ENCODE measurements at places on chromosomes 2 and 18.

DNA sequence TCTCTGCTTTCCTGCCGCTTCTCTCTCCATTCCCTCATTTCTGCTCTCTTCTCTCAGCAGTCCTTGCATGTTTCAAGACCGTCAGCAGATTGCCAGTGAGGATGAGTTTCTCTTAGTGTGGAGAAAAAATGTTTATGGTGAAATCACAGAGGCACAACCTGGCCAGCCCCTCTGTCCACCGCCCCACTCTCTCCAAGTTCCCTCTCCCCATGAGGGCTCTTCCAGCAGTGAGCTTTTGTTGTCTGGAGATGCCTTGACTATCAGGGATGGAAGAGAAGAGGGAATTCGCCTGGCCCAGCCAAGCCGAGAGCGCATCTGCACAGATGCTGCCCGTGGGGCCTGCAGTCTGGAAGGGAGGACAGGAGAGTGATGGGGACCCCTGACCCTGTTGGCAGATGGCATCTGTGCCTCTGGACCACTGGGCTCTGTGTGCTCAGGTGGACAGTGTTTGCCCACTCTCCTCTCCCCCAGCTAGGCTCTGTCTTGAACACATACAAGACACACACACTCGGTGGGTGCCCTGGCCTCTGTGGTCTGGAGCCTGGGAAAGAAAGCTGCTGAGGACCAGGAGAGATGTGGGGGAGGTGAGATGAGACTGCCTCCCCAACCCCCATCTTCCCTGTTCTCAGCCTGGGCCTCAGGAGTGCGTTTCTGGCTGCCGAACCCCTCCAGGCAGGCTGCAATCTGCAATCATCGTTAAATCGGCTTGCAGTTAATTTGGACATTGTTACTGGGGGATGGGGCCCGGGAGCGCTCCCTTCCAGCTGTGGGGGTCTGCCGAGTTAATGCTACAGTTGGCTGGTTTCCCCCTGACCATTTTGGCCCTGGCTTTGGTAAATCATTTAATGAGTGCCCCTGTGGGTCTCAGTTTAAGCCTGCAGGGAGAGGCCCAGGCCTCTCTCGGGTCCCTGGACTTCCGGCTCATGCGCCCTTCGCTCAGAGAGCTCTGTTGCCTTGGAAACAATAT, 4.5 kb downstream of the ITM2C start:
- DNase-seq, result no peak

DNA sequence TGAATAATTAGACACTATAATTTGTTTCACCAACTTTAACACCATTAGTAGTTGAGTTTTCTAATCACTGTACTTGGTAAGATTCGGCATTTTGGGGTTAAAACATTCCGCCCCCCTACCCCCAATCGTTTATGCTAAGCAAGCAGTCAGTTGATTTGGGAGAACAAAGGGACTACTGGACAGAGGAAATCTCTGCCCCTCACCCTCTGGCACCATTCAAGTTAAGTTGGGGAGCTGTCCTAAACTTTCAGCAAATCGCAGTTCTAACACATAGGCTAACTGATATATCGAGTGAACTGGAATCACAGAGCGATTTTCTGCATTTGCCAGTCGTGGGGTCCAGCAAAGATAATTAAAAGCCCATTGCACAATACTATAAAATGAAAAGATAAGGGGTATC, 5.6 kb downstream of the KLF7 start:
- DNase-seq, result no peak

DNA sequence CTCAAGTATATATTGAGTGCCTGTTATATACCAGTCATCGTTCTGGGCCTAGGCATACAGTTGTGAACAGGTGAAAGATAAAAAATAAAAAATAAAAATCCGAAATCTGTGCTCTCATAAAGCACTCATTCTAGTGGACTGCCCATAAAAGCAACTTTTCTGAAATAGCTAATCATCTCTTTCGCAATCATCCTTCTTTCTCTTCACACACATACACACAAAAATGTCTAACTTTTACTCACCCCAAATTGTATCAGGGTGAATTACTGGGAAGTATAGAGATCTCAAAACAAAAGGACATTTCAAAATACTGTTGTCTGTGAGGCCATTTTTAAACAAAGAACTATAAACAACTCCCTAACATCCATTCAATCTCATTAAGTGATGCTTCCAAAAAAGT, 29.6 kb upstream of the ORC2 start:
- no peak for DNase-seq

DNA sequence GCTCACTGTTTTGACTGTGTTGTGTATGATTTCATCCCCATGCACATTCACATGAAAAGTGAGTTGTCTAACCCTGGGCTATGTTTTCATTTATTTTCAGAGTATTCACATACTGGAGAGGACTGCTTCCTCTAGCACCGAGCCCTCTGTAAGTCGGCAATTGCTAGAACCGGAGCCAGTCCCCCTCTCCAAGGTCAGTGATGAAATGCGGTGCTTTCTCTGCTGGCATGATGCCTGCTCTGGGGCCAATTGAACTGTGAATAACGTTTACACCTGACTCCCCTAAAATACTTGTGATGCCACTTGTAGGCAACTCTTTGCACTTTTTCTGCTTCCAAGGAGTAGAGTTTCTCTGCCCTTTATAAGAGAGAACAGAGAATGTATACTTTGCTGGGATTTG, 126.9 kb downstream of the PRKRA start:
- no peak for DNase-seq

DNA sequence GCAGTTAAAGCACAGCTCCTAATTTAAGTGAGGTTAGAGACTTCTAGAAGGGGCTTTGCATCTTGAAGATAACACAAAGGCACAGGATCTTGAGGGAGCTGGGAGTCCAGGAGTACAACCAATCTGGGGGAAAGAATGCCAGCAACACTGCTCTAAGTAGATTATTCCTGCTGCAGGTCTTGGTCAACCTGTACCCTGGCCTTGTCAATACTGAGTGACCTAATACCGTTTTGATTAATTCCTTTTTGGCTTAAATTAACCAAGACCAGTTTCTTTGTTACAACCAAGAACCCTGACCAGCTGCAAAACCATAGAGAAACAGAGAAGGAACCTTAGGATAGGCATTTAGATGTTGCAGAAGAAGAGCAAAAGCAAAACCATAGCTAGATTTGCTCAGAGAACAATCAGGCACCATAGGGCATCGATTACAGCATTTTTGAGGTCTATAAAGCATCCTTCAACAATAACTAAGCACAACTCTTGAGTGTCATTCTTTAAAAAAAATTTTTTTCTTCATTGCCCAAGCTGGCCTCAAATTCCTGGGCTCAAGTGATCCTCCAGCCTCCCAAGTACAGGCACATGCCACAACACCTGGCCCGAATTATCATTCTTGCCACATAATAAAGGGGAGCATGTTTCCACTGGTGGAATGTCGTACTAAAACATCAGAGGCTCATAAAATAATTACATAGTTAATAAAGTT, 6.3 kb downstream of the STARD7 start:
- DNase-seq, result no peak

- no peak for DNase-seq
Measured at GRCh38 chr18:63427558-63427957, 5.3 kb upstream of the VPS4B start.

GRCh38 chr2:66331176-66331575, 103.7 kb upstream of the MEIS1 start:
- no peak for DNase-seq

- no peak for DNase-seq
Measured at GRCh38 chr2:220670511-220670910, 901.6 kb downstream of the EPHA4 start.

- no peak for DNase-seq
Measured at GRCh38 chr2:153417077-153417476, 61.5 kb downstream of the RPRM start.

GRCh38 chr2:152075461-152076050, 23.3 kb downstream of the CACNB4 start:
- DNase-seq, result no peak

DNA sequence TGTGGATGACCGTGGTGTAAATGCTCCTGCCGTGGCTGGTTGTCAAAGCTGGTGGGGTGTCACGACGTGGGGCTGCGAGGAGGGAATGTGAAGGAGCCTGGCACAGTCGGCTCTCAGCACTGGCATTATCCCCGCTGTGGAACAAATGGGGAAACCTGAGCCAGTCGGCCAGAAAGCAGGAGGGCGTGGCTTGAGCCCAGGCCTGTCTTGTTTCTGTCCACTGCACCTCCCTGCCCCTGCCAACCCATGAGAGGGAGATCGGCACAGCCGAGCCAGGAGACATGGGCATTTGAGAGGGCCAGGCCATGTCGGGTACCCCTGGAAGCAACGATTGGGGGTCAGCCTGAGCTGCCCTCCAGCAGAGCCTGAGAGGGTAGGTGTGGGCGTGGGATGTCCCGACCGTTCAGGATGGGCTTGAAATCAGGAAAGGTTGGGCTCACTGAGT, 44.5 kb downstream of the PDIA6 start:
- no peak for DNase-seq

DNA sequence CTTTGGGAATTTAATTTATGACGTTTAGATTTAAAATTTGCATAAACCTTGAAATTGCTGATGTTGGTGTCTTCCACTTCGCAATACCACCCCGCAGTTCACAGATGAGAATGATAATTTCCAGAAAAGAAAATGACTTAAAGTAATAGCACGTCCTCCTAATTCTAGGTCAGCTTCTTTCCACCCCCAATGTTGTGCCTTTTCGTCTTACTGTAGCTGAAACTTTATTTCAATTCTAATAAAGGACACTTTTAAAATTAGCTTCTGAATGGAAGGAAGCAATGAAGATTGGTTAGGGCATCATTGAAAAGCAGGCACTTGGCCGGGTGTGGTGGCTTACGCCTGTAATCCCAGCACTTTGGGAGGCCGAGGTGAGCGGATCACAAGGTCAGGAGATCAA, 107.4 kb downstream of the MYCN start:
- DNase-seq, result no peak

All from CD4-positive, alpha-beta T cell treated with Interleukin-15 for 1 hour (primary cell).